ENCODE measurements at places on chromosomes 4 and X.

GRCh38 chr4:138596896-138597295, 354.7 kb upstream of the SLC7A11 start:
- DNase-seq, result no peak

GRCh38 chr4:13364172-13364571, 120.0 kb downstream of the RAB28 start:
- no peak for DNase-seq

DNA sequence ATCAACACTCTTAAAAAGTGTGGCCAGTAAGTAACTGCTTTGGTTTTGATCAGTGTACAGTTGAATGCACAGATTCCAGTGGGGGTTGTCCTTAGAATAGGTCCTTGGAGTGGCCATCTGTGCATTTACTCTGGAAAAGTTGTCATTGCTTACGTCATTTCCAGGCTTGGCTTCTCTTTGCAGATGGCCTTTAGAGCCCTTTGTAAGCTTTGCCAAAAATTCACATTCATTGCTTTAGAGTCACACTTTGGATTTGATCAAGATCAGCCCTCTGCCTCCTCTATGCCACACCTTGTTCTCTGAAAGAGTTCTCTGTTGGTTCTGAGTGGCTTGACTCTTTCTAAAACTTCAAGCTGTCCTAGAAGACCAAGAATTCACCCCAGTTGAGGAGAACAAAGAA, 83.9 kb downstream of the MAMLD1 start:
- DNase-seq, result no peak

DNA sequence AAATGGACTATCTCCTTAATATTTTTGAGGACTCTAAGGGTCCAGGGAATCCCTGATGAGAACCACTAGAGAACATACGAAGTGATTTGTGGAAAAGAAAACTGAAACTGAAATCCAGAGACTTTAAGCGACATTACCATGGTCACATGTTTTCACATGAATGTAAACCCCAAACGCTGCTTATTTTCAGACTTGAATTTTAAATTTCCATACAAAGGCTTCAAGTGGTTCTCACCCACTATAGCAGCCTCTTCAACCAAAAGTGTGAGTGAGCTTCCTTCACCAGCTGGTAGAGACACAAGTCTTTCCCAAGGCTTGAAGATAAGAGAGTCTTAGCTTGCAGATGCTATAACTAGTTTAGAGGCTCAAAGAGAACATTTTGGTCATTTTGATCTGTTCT, 232.7 kb downstream of the MGST2 start:
- DNase-seq, result peak; percentile 50

DNA sequence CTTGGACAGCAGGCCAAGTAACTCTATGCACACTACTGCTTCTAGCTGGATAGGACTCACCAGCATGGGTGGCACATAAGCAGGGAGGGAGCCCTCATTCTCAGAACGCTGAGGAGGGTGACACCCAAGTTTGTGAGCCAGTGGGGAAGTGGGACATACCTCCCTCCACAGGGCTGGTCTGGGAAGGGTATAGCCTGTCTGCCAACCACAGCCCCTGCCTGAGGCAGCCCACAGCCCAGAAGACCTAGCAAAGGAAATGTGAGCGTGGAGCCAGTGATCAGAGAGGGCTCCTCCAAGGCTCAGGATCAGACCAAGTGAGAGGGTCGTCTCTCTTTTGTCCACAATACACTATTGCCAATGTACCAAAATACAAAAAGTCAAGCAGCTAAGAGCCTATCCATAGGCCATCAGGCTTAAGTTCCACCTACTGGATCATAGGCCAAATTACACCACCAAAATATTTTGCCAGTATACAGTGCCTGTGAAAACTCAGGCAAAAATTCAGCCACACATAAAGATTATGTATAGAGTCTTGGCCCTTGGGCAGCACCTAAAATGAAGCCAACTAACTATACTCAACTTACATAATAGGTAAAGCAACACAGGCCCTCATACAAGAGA, 1203.1 kb downstream of the PCDH18 start:
- no peak for DNase-seq

- DNase-seq, result no peak
These were observed 242.9 kb upstream of the ANKRD50 start for GRCh38 chr4:124955476-124955875.

DNA sequence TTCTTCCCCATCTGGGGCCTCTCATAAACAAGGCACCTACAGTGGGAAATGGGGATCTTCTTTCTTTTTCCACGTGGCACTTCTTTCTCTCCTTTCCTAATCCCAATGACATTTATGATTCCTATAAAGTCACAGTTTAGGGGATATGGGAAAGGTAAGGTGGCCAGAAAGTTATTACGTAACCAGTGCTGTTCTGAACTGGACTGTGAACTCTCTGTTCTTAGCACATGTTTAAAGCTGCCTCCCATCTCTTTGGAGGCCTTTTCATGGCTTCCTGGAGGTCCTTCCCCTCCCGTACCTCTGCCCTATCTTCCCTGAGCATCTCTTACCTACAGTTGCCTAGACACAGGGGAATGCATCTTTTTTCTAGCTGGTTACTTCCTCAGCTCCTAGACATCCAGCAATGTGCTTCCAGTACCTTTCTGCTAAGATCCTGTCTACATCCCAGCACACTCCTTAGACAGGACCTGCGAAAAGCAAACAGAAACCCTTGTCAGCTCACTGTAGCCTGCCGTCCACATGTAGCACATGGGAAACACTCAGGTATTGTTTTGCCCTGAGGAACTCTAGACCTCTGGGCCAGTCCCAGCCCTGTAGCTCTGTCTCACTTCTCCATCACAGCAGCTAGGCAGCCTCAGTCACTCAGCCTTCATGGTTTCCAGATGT, 195.4 kb downstream of the NWD2 start:
- DNase-seq, result no peak

GRCh38 chrX:108224727-108225621, 133.4 kb downstream of the ATG4A start:
- peak; percentile 23 for DNase-seq

DNA sequence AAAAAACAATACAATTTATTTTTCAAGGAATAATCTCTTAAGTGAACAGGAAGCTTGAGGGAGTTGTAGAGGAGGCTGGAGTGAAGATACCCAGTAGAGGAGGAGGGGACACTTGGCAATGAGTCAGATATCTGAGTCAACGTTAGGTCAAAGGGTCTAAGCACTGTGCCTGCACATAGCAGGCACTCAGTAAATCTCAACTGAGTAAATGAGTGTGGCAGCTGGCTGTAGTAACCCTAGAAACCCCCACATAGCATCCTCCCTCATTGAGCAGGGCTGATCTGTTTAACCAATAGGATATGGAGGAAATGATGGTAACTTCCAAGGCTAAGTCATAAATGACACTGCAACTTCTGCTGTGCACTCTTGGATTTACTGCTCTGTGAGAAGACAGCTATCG, 186.0 kb upstream of the FAM241A start:
- DNase-seq, result peak; percentile 2

DNA sequence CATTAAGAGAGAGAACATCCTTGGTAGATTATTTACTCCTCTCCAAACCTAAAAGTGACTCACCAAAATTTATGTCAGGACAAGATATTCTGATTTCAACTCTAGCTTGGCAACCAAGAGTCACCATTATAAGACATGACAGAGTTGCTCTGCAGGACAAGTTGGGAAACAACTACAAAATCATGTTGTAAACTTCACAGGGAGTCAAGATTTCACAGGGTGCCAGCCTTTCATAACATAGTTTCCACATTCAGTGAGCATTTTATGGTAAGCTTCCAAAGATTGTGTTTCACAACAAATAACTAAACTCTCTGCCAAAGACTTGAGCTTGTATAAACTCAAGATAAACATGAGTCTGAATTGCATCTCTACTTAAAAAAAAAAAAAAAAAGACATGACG, 121.0 kb upstream of the DIAPH2 start:
- no peak for DNase-seq

- DNase-seq, result no peak
These were observed 15.8 kb downstream of the DCUN1D4 start for GRCh38 chr4:51858605-51859202.

- peak; percentile 42 for DNase-seq
These were observed 23.4 kb upstream of the RHOH start for GRCh38 chr4:40173470-40173875.

DNA sequence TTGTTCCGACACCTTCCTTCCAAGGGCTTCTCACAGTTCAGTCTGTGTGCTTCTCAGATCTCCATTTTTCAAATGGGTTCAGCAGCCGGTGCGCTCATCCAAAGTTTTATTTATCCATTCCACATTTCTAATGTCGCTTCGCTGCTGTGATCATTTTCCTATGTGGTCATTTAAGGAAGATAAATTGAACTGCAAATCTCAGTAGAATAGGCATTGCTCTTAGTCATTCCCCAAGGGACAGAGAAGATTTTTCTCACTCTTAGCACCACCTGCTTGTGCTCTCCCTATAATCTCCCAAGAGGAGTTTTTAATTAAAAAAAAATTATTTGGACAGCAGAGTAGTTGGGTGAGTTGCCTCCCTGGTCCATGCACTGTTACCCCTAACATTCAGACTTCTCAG, 278.9 kb upstream of the GATB start:
- DNase-seq, result no peak

- no peak for DNase-seq
These were observed 160.1 kb downstream of the COX18 start for GRCh38 chr4:72909461-72909860.

- no peak for DNase-seq
These were observed 1.3 kb downstream of the SULT1E1 start for GRCh38 chr4:69858690-69859089.

DNA sequence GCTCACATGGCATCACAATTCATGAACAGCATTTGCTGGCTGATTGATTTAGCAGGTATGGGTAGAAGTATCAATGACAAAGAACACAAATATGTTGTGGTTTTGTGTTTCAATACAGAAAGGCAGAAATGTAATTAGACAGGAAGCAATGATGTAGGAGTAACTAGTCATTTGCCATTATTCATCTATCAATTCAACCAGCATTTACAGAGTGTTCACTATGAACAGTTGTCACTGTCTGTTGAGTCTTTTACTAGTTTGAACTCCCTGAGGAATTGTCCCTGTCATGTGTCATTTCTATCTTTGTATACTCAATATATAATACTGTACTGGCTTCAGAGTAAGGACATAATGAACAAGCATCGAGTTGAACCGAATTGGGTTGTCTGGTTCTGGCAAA, 51.5 kb upstream of the ARHGAP24 start:
- DNase-seq, result no peak

DNA sequence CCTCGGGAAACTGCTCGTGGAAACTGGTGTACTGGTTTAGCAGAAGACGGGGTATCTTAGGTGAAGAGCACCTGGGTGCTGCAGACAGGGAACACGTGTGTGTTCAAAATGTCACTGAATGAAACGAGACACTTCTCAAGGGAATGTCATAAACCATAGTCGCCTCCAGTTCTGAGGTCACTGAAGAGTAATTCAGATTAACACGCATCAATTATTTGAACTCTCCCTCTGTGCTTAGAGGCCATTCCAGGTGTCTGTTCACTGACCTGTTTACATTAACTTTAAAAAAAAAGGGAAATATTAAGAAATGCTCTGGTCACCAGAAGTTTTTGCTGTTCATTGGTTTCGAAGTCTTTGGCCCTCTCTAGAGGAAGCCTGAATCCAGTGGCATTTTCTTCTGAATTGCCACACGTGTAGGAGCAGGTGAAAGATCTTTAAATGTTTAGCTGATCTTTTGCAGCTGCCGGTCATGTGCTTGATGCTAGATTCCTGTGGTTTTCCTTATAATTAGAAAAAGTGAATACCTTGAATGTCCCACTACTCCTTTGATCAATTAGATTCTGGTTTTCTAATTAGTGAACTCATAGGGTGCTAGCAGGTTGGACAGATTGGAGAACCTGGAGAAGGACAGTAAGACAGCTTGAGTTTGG, 330.5 kb downstream of the ARHGAP10 start:
- DNase-seq, result no peak

All from GM13977 (cell line).